ENCODE measurements at places on chromosomes 1 and 21.

GRCh38 chr1:61285371-61285885 is 203.1 kb downstream of the NFIA start:
- DNase-seq, result no peak

DNA sequence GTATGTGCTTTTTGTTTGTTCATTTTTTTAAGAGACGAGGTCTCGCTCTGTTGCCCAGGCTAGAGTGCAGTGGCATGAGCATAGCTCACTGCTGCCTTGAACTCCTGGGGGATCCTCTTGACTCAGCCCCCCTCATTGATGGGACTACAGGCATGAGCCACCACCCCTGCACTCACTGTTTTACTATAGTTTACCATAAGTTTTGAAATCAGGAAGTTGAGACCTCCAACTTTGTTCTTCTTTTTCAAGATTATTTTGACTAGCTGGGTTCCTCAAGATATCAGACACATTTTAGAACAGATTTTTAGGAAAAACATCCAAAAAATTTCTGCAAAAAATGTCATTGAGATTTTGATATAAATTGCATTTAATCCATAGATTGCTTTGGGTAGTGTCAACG is 120.4 kb upstream of the FGGY start:
- peak; percentile 54 for DNase-seq

GRCh38 chr1:98386675-98387440 is 274.7 kb upstream of the SNX7 start:
- no peak for DNase-seq

DNA sequence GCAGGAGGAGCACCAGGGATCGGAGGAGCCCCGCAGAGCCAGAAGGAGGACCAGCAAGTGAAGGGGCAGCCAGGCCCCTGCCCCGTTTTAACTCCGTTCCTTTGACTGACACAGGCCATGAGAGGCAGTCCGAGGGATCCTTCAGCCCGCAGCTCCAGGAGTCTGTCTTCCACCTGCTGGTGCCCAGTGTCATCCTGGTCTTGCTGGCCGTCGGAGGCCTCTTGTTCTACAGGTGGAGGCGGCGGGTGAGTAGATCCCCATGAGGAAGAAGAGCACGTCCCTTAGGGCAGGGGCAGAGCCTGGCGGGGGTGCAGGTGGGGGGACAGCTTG is 13.3 kb downstream of the CSF1 start:
- DNase-seq, result no peak

DNA sequence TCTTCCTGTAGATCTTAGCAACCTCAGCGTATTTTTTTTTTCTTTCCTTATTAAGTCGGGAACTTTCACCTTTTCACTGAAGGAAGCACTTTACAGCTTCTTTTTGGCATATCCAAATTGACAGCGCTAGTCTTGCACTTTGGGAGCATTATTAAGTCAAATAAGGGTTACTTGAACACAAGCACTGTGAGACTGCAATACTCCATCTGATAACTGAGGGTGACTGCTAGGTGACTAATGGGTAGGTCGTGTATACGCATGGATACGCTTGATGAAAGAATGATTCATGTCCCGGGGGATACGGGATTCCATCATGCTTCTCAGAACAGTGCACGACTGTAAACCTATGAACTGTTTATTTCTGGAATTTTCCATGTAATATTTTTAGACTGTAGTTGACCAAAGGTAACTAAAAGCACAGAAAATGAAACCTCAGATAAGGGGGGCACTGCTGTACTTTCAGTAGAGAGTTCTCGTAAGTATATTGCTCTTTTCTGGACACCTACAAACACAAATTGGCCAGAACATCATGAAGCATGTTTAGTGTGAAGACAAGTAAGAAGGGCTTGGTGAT is 364.7 kb downstream of the SMYD3 start:
- DNase-seq, result no peak

DNA sequence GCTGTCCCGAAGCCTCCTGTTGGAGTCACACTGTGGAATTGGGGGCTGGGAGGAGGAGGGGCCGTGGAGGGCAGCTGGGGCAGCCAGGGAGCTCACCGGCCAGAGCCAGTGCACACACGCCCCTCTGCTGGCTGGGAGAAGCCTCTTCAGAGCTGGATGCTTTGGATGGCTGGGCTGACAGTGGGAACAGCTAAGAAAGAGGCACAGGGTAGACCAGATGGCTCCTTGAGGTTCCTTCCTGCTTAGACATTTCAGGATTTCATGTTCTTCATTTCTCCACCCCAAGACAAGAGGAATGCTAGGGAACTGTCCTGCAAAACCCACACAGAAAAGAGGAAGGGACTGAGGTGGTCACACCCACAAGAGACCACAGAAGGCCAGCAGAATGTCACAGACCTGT is 254.8 kb upstream of the VAMP3 start:
- DNase-seq, result peak; percentile 74

Measured in suppressor macrophage (primary cell).